PC-3 (cell line): ENCODE measurements at places on chromosomes 6 and 20. TPM values are rescaled to one million over a fixed set of nuclear protein-coding genes. Genes with fewer than 3 reads are reported as not detected.

CCN5 gene
- total RNA-seq: 0.26 TPM in 1 of 2 replicates, not detected in the other

TCP11 gene
- 1.3 and 1.7 TPM in 2 replicates for total RNA-seq

HCRTR2 gene
- not detected in 2 replicates for total RNA-seq

RPS10 gene
- 2,227 and 3,060 TPM in 2 replicates for total RNA-seq

GRCh38 chr6:160077526-160077925 is 44.1 kb upstream of the SLC22A1 start:
- no peaks in the 10 kb centered on the region for H3K27me3 ChIP-seq
- no peaks in the 10 kb centered on the region for H3K4me1 ChIP-seq
- no peak for DNase-seq
- no peak overlapping the region for H3K27ac ChIP-seq

DNA sequence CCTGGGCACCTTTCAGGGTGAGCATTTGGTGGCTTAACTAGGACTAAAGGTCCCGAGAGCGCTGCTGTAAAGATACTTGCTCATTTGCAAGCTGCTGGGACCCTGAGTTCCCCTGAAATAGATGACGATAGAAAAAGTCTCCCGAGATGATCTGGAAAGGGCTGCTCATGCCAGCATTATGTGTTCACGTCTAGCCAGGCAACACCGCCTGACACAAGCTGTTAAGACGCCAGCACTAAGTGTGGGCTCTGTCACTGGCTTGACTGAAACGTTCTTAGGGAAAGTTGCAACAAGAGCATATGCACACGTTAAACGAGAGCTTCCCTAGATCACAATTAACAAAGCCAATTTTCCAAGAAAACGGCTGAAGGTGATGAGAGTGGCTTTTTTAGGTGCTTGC is 113.7 kb downstream of the SLC23A2 start:
- H3K4me3 ChIP-seq: no peak overlapping the region
- H3K4me1 ChIP-seq: no peaks in the 10 kb centered on the region
- no peak for DNase-seq

- peak overlapping the region; percentile 94 for H3K27ac ChIP-seq
- peaks cover 19% of the 10 kb centered on the region for H3K36me3 ChIP-seq
- DNase-seq: peak; percentile 100
- peak overlapping the region; percentile 50 for H3K4me3 ChIP-seq
- H3K27me3 ChIP-seq: no peaks in the 10 kb centered on the region
Observed at GRCh38 chr20:57698116-57698866, 11.5 kb downstream of the PMEPA1 start.

DNA sequence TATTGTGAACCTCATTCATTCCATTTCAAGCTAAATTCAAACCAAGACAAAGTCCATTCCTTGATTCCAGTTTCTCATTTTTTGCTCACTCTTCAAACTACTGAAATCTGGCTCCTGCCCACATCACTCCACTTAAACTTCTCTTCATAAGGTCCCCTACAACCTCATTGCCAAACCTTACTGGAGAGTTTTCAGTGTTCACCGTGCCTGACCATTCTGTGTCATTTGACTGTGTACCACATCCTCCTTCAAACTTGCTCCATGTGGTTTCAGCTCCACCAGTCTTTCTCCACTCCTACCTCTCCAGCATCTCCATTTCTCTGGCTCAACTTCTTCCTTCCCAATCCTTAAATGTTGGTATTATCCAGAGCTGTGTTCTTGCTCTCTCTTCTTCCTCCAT is 38.5 kb upstream of the TAB2 start:
- no peaks in the 10 kb centered on the region for H3K36me3 ChIP-seq
- H3K4me3 ChIP-seq: no peak overlapping the region

DNA sequence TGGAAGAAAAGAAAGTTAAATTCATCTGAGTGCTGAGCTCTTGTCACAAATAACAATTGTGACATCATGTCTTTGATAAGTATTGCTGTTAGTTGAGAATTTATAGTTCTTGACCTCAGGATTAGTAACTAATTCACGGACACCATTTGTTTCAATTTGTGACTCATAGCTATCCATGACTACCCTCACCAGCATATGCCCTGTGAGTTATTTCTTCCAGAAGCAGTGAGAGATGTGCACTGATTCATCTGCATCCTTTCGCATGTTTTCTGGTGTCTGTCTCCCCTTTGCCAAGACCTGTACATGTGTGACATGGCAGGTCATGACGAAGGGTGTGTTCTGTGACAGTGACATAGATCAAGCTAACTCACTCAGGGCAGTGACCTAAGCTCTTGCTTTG is 86.9 kb downstream of the SOBP start:
- DNase-seq: peak; percentile 13
- H3K36me3 ChIP-seq: no peaks in the 10 kb centered on the region

DNA sequence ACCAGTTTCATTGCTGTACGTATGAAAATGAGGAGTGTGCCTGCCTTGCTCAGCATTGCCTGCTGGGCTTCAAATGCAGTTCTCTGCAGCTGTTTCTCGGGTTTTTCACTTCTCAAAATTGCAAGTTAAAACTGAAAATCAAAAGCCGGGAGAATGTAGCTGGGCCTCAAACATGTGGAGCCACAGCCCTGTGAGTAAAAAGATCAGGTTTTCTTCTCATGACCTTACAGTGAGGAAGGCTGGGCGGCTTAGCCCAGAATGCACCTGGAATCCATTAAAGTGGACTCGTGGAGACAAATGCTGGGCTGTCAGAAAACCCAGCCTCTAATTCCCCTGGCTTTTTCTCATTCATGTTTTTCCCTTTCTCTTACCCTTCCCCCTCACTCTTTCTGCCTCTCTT is 34.4 kb downstream of the DSE start:
- H3K36me3 ChIP-seq: no peaks in the 10 kb centered on the region
- H3K4me1 ChIP-seq: peaks cover 13% of the 10 kb centered on the region
- no peaks in the 10 kb centered on the region for H3K27me3 ChIP-seq
- H3K4me3 ChIP-seq: no peak overlapping the region
- H3K27ac ChIP-seq: no peak overlapping the region
- DNase-seq: no peak

- peak overlapping the region; percentile 88 for H3K27ac ChIP-seq
- no peaks in the 10 kb centered on the region for H3K36me3 ChIP-seq
- H3K4me3 ChIP-seq: no peak overlapping the region
- peaks cover 37% of the 10 kb centered on the region for H3K4me1 ChIP-seq
- DNase-seq: peak; percentile 96
- no peaks in the 10 kb centered on the region for H3K27me3 ChIP-seq
Observed at GRCh38 chr6:111985202-111985731, 68.6 kb upstream of the CCN6 start.

DNA sequence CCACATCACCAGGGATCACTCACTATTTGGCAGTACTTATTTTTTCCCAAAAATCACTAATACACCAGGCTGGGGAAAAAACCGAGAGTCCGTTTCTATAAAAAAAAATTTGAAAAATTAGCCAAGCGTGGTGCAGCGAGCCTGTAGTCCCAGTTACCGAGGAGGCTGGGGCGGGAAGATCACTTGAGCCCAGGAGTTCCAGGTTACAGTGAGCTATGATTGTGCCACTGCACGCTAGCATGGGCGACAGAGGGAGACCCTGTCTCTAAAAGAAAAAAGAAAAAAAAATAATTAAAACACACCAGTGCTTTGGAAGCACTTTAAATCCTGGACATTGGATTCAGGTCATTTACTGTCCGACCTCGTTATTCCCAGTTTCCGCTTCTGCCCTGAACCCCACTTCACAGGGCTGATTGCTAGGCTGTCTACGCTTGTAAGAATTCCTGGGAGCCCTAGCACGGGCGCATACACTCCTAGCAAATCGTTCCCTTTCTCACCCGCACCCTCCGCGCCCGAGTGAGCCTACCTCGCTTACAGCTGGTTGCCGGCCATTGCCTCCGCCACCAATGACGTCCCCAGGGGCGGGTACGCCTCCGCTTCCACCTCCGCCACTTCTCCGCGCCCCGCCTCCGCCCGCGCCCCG is at the start of gene TPMT:
TPMT (minus strand) TSS at position 571 of the 643 bp plus-strand sequence. CDS start 5,950 bp downstream, outside the sequence.
- H3K4me3 ChIP-seq: peak within 1 kb of the TSS; percentile 93
- peaks cover 20% of the 10 kb centered on the region for H3K4me1 ChIP-seq
- DNase-seq: peak; percentile 16
- no peaks in the 10 kb centered on the region for H3K27me3 ChIP-seq
- H3K27ac ChIP-seq: peak within 1 kb of the TSS; percentile 52
- no peaks in the 10 kb centered on the region for H3K36me3 ChIP-seq

- H3K27me3 ChIP-seq: peaks cover 61% of the 10 kb centered on the region
- no peaks in the 10 kb centered on the region for H3K4me1 ChIP-seq
- no peak overlapping the region for H3K27ac ChIP-seq
- H3K4me3 ChIP-seq: no peak overlapping the region
- no peak for DNase-seq
Observed at GRCh38 chr6:8193541-8193940, 91.2 kb upstream of the EEF1E1 start.

DNA sequence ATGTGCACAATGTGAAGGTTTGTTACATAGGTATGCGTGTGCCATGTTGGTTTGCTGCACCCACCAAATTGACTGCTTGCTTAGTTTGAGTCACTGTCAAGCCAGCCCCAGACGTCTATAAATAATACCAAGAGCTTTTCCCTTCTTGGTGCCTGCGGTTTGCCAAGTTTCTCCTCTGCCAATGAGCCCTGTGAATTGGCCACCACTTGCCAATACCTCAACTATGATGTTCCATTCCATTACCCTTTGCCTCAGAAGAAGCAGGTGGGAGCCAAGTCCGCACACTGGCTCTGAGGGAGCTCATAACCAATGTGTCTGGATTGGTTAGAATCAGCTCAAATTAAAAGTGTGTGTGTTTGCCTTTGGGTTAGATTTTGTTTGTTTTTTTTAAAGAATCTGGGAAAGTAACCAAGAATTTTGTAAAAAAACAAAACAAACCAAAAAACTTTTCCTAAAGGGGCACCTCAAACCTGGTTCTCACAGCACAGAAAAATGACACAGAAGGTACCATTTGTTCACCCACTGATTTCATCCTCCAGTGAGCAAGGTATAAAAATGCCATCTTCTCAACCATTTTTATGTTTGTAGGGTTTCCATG is 244.7 kb upstream of the PRND start:
- no peak for DNase-seq
- no peaks in the 10 kb centered on the region for H3K27me3 ChIP-seq

- no peak overlapping the region for H3K4me3 ChIP-seq
- 0 out of 2 replicates have a peak overlapping the region, but pooled peaks have one; percentile 10 for H3K27ac ChIP-seq
- H3K4me1 ChIP-seq: peaks cover 22% of the 10 kb centered on the region
Observed at GRCh38 chr6:53464483-53464882, 80.4 kb downstream of the GCLC start.

- H3K4me1 ChIP-seq: peaks cover 17% of the 10 kb centered on the region
- H3K36me3 ChIP-seq: no peaks in the 10 kb centered on the region
- no peak overlapping the region for H3K27ac ChIP-seq
- no peak for DNase-seq
Observed at GRCh38 chr20:23260181-23260840, 90.3 kb upstream of the NXT1 start.
